ENCODE measurements at places on chromosomes 7 and 10. TPM values are rescaled to one million over a fixed set of nuclear protein-coding genes. Genes with fewer than 3 reads are reported as not detected.

DNA sequence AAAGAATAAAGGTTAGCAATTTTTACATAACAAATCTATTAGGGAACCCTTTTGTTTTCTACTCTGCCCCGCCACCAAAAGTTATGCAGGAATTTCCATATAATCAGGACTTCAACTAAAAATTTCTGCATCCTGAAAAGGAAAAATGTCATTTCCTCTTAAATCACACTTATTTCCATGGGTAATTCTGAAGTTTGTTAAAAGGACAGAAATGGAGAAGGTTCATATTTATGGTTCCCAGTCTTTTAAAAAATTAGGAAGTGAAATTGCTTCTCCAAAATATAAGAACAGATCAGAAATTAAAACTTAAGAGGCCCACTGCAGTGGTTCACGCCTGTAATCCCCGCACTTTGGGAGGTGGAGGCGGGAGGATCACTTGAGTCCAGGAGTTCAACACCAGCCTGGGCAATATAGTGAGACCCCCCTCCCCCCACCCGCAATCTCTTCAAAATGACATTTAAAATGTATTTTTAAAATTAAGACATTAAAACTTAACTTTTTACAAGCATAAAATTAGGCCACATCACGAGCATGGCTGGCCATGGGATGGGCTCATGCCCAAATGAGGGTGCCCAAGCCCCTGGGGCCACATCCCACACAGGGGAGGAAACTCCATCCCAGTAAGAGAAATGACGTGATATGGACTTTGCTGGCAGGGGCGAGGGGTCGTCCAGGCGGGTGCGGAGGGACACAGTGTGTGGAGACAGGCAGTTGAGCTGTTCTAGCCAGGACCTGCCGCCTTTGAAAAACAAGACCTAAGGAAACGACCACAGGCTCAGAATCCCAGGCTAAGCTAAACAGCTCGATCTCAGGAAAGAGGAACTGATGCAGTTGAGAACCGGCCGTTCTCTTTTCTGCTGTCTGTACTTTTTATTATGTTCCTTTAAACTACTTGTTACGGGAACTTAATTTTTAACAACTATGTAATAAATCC is 51.3 kb upstream of the NFE2L3 start:
- DNase-seq = no peak

- no peak for DNase-seq
Measured at GRCh38 chr7:47937711-47938573, 10.3 kb downstream of the PKD1L1 start.

DNA sequence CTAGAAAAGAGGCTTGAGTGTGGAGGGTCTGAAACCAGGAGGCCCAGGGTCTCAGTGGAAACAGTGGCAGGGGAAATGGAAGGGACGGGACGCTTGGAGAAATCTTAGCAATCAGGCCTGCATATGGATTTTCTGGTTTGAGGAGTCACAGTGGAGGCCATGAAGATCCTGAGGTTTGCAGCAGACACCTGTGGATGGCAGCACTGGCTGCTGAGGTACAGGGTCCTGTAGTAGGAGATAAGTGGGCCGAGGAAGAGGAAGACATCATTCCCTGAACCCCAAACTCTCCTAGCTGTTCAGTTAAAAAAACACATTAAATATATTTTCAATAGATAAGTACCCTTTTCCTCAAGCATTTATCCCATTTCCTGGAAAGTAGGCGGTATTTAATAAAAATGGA is 208.8 kb upstream of the IGFBP3 start:
- DNase-seq = no peak

DNA sequence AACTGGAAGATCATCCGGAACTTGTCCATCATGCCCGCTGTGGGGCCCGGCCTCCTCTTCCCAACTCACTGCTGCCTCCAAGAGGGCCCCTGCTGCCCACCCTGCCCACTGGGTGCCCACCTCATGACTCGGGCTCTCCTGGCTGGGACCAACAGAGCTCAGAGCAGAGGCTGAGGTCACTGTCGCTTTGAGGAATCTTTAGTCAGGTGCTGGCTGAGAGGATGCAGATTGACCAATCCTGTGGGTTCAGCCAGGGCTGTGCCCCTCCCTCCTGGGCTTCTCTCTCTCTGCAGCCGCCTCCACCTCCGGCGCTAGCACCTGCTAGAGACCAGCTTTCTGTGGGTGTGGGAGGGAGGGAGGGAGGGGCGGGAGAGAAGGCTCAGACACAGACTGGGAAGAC is at the start of gene CALHM1:
TSS of gene CALHM1 (minus strand) at position 181 of the 400 bp plus-strand sequence. CDS start at position 32, 149 bp downstream.
- DNase-seq = peak; percentile 66

GRCh38 chr10:71588685-71589084 is 130.9 kb downstream of the C10orf105 start:
- DNase-seq = no peak

GRCh38 chr7:102291056-102291915 is 4.6 kb downstream of the SH2B2 start:
- peak; percentile 75 for DNase-seq

DNA sequence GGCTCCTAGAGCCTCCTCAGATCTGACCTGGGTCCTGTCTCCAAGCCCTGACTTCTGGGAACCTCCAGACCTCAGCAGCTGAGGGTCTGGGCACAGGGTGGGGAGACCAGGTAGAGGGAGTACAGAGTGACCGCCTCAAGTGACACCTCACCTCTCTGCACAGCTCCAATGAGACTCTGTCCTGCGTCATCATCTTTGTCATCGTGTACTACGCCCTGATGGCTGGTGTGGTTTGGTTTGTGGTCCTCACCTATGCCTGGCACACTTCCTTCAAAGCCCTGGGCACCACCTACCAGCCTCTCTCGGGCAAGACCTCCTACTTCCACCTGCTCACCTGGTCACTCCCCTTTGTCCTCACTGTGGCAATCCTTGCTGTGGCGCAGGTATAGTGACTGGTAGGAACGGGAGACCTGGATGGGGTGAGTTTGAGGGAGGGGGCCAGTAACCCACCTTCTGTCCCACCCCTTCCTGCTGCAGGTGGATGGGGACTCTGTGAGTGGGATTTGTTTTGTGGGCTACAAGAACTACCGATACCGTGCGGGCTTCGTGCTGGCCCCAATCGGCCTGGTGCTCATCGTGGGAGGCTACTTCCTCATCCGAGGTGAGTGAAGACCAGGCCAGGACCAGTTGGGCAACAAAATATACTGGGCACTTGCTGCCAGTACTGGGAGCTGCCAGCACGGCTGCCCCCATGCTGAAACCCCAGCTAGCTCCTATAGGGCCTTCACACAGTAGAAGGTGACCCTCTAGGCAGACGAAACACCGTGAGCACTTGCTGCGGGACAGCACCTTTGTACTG is 17.8 kb downstream of the SMO start:
- no peak for DNase-seq

- DNase-seq = no peak
Measured at GRCh38 chr7:24312588-24312987, 28.6 kb downstream of the NPY start.

DNA sequence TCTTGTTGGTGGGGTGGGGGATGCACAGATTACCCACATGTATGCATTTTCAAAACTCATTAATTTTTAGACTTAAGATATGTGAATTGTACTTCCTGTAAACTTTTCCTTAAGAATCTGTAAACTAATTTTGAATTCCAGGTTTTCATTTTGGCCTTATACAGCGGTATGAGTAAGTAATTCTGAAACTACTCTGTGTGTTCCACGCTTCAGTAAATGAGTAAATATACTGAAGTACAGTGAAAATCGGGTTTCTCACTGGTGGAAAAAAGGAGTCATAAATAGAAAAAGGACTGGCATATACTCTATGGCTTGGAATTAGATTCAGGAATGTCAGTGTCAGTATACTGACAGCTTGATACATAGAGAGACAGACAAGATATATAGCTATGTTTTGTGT is 72.8 kb downstream of the CTTNBP2 start:
- no peak for DNase-seq

- no peak for DNase-seq
Measured at GRCh38 chr10:61130366-61130765, 186.4 kb upstream of the RHOBTB1 start.

The GCK gene
- total RNA-seq = 1.7 TPM

The PKD2L1 gene
- 0.17 TPM for total RNA-seq

The BPGM gene
- total RNA-seq = 22.3 TPM
